Fibroblast of upper back skin (primary cell): ENCODE measurements at places on chromosomes 1 and 21.

DNA sequence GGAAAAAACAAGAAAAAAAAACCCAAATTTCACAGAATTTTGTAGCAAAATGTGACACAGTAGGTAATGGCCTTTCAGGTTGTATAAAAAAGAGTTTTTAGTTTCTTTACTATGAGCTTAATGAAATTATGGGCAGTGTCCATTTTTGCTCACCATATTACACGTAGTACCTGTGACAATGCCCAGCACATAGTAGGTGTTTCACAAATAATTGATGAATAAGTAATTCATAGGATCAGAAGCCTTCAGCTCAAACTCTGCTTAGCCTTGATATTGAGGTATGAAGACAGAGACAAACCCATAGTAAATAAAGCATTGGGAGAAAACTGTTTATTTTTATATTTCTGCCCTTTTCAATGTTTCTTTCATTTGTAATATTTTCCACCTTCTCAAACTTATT, 97.2 kb downstream of the LHX9 start:
- no peak for DNase-seq

GRCh38 chr1:240705579-240705978, 93.6 kb upstream of the GREM2 start:
- peak; percentile 87 for DNase-seq

DNA sequence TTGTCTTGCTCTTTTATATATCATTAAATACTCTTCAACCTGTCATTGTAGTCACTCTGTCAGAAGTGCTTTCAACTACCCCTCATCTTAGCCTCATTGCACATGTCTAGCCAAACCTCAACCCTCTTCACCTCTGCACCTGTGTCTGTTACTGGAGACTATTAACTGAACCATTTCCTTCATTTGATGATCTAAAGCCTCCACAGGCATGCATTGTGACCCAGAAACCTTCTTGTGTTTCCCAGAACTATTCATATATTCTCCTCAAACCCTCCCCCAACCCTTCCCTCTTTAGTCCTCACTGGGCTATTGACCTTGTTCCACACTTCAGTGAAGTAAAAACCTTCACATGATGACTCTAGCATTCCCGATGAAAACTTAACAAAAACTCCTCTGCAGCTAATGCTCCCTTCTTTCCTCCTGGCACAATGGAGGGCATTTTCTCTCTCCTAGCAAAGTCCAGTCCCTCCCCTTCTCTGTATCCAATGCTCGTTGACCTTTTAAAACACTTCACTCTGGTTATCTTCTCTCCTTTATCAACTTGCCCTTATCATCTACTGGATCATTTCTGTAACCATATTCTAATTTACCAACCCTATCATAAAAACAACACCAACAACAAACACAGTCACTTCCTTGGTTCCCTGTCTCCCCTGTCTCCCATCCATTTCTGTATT, 86.1 kb downstream of the BACH1 start:
- no peak for DNase-seq

DNA sequence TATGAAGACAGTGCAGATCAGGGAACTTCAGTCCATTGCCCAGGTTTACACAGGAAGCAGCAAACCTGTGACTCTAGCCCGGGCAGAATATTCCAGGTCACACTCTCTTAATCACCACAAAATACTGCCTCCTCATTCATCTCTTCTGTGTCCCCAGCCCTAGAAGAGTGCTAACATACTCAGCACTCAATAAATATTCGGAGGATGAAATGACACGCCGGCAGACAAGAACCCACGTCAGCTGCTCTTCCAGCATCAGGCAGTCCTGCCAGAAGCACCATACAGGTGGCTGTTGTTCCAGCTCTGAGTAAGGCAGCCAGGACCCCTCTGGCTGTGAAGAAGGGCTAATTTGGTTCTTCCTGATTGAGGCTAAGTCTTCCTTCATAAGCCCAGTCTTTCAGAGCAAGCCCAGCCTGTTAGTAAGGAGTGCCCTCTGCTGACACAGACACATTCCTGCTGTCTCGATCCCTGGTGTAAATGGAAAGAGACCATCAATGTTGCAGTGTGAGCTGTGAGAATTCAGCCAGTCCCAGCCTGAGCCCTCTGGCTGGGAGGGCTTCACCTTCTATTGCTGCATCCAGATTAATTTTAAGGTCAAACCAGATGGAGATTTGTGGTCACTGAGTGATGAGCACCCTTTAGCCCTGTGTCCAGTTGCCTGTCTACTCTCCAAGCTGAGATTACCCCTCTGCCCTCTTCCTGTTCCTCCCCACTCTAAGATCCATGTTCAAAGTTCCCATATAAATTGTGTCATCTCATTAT, 45.0 kb upstream of the KIRREL1 start:
- DNase-seq = peak; percentile 42

DNA sequence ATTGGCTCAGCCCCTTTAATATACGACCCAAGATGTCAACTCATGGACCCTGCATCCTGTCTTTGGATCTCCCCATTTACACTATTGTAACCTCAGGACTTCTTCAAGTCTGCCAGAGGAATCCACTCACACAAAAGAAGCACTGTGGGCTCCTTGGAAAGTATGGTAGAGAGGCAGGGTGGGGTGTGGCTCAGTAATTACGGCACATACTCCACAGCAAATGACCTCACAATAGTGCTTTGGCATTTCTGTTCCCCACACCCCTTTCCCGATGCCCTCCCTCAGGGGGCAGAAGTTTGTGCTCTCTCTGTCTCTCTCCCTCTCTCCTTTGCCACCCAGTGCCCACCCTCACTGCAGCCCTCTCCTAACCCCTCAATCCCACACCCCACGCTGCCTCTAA, 27.8 kb upstream of the IFNAR2 start:
- DNase-seq = no peak

GRCh38 chr1:20275319-20275925, 15.3 kb upstream of the VWA5B1 start:
- DNase-seq = no peak

DNA sequence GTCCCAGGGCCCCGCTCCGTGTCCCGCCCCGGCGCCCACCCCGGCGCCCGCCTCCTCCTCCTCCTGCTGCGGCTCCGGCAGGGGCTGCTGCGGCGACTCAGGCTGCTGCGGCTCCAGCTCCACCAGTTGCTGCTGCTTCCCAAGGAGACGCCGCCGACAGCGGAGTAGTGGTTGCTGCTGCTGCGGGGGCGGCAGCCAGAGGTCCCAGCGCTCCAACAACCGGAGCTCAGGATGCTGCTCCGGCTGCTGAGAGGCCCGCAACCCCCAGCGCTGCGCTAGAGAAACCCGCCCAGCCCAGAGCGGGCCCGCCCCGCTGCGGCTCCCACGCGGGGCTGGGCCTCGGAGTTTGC, 1.1 kb downstream of the CRCT1 start:
- no peak for DNase-seq

DNA sequence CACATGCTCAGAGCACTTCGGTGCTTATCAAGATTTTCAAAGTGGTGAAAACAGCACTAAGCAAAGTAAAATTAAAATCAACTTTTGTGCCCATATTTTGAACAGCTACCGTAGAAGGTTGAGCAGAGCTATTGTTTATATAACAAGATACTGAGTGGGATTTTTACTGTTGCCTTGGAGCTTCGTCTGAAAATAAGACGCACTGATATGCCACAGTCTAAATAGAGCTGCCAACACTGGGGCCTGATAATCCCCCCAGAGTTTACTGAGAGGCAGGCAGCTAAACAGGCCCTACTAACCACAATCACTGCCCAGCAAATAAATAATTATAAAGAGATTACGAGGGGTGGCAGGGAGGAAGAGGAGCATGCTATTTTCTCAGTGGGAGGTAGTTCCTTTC, 650 bp upstream of the CCDC190 start:
- DNase-seq = no peak

DNA sequence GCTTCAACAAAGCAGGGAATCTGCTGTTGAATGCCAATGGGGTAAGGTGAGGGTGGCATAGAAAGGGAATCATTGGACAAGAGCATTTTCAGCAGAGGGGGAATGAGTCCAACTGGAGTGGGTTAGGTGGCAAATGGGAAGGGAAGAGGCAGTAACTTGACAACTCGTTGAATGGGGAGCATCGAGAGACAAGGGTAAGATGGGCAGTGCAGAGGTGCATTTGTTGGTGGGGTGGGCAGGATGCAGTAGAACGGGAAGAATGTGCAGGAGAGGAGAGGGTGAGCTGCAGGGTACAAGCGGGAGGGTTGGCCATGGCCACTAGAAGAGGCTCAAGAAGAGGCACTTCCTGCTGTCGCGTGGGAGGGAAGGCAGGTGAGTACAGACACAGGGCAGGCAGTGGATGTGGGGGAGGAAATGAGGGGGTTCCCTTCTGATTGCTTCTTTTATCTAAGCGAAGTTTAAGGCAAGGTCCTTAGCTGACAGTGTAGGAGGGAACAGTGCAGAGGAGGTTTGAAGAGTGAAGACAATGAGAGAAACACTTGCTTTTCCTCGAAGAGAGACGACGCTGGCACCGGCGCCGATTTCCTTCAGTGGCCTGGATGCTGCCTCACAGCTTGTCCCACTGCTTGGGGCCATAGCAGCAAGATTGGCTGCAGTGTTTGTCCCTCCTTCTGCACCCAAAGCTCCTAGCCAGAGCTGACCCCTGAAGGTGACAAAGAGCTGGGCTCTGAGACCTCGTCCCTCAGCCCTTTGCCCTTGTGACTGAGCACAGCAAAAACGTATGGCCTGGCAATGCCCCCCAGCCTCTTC, 3.2 kb upstream of the IKBKE start:
- no peak for DNase-seq

GRCh38 chr1:222547944-222548671, at the start of gene HHIPL2:
Gene HHIPL2 (minus strand): TSS chr1:222548104. CDS start chr1:222548044, 60 bp downstream.
- DNase-seq = peak; percentile 25

GRCh38 chr1:27033043-27033746, 20.5 kb upstream of the TENT5B start:
- DNase-seq = no peak

- DNase-seq = peak; percentile 28
These were observed 84.6 kb upstream of the NEK7 start for GRCh38 chr1:198072177-198072576.

DNA sequence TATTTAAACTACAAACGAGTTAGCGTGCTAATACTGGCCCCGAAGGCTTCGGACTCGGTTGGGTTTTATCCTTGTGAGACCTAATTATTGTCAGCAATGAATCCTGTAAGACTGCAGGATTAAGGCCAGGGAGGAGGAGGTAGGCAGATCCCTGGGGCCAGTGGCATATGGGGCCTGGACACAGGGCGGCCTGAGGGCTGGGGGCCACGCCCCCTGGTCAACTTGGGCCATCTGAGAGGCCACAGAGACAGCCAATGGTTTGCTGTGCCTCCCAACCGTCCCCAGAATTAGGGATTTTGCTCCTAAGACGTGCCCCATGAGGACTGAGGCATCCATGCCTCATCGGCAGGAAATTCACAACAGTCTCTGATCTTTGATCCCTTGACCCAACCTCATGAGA, 31.1 kb upstream of the DISP3 start:
- DNase-seq = no peak

DNA sequence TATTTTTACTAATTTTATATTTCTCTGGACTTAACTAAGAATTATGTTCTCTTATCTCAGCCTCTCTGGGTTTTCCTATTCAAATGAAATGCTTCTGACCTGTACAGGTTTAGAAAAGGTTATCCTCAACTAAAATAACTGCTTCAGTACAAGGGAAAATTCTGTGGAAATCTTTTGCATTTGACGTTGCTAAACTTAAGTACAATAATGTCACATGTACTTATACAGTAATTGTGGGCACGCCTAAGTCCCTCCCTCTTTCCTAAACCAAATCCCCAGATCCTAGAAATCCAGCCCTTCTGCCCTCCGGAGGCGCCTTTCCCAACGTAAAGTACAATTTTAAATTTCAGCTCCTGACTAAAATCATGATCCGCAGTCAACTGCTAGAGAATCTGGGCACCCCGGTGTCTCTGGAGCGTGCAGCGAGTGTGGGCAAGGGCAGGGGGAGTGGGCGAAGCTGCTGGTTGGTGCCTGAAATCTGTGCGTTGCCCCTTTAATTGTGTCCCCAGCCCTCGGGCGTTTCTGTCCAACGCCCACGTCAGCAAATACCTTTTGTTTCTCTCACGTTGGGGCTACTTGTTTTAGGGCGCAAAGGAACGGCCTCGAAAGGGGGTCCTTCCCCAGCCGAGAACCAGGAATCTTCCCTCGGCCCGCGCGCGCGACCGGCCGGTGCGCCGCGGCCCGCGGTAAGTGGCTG, at the start of gene ZBTB8A:
ZBTB8A (plus strand) TSS at position 541 of the 697 bp plus-strand sequence. CDS start 53,505 bp downstream, outside the sequence.
- peak; percentile 63 for DNase-seq

DNA sequence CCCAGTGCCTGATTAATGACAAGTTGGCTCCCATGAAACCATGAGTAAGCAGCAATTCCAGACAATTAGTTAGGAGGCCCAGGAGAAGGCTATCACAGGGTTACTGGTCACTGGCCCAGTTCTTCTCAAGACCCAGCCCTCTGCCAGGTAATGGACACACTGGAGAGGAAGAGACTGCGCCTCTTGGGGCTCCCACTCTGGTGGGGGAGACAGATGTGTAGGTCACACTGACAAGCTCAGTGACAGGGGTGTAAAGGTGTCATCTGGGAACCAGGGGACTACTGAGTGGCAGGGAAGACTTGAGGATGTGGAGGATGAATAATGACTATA, 4.9 kb downstream of the HPCA start:
- no peak for DNase-seq

DNA sequence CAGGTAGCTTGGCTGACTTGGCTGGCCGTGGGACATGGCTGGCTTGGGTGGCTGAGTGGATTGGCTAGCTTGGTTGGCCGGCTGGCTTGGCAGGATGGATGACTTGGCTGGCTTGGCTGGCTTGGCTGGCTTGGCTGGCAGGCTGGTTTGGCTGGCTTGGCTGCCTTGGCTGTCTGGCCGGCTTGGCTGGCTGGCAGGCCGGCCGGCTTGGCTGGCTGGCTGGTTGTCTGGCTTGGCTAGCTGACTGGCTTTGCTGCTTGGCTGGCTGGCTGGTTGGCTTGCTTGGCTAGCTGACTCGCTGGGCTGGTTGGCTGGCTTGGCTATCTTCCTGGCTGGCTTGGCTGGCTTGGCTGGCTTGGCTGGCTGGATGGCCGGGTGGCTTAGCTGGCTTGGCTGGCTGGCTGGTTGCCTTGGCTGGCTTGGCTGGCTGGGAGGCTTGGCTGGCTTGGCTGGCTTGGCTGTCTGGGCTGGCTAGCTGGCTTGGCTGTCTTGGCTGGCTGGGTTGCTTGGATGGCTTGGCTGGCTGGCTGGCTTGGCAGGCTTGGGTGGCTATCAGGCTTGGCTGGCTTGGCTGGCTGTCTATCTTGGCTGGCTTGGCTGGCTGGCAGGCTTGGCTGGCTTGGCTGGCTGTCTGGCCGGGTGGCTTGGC, 129.7 kb upstream of the FAM72C start:
- DNase-seq = no peak

GRCh38 chr1:119294199-119294598, 74.4 kb upstream of the HAO2 start:
- no peak for DNase-seq

DNA sequence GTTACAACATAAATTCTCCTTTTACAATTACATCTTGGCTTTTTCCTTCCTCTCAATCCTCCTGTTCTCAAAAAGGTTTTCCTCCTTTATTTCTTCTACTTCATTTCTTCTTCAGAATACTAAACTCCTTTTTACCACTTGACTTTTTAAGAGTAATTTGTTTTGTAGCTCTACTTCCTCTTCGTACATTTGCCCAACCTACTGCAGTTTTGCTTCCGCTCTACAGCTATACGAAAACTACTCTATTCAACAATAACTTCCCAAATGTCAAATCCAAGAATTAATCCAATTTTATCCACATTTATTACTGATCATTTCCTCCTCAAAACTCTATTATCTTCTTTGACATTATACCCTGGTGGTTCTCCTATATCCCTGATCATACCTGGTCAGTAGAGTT, 3.4 kb downstream of the GDAP2 start:
- no peak for DNase-seq
